Epithelial cell of proximal tubule (primary cell): ENCODE measurements at places on chromosomes 2 and 18. TPM values are rescaled to one million over a fixed set of nuclear protein-coding genes. Genes with fewer than 3 reads are reported as not detected.

The ABCB11 gene
- not detected in 2 replicates for total RNA-seq

The CDK15 gene
- total RNA-seq = 2.3 and 6.4 TPM in 2 replicates

The C2orf78 gene
- not detected in 2 replicates for total RNA-seq

The ABCG5 gene
- total RNA-seq = not detected in 2 replicates

The PIGN gene
- total RNA-seq = 14.3 and 21.4 TPM in 2 replicates

The GATA6 gene
- total RNA-seq = 1.2 and 2.7 TPM in 2 replicates

The SPATA3 gene
- not detected in 2 replicates for total RNA-seq

The LINC00305 gene
- not detected in 2 replicates for total RNA-seq

GRCh38 chr2:70926042-70926441, 9.7 kb upstream of the ATP6V1B1 start:
- DNase-seq = no peak

DNA sequence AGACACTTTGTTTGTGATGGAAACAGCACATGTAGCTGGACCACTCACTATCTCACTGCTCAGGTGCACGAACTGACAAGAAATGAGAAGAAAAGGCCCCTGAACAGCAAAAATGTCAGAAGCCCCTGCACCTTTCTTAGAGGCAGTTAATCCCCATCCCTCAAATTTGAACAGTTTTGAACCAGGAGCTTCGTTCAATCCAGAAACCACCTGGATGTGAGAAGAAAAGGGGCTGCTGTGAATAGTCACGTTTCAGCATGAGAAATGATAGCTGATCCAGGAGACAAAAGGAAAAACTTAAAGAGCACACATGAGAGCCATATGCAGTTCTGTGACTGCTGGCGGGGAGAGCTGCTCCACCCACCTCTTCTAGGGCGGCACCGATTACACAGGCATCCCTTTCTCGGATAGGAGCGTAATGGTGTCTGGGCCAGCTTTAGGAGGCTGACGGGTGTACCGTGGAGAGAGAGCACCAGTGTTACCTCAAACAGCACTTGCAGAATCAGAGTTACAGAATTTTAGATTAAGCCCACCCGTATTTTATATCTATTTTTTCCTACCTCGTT, 117.0 kb upstream of the EML6 start:
- no peak for DNase-seq

DNA sequence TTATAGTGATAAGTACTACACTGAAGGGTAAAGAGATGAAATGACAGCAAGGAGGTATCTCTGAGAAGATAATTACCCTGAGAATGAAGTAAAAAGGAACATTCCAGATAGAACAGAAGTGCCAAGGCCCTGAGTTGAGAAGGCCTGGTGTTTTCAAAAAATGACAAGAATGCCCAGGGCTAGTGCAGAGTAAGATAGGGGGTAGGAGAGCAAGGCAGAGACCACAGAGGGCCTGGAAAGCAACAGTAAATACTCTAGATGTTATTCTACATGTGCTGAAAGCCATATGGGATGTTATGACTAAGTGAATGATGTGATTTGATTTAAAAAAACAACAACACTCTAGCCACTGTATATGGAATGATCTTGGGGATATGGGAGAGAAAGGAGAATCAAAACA, 52.3 kb downstream of the BAZ2B start:
- DNase-seq = no peak

DNA sequence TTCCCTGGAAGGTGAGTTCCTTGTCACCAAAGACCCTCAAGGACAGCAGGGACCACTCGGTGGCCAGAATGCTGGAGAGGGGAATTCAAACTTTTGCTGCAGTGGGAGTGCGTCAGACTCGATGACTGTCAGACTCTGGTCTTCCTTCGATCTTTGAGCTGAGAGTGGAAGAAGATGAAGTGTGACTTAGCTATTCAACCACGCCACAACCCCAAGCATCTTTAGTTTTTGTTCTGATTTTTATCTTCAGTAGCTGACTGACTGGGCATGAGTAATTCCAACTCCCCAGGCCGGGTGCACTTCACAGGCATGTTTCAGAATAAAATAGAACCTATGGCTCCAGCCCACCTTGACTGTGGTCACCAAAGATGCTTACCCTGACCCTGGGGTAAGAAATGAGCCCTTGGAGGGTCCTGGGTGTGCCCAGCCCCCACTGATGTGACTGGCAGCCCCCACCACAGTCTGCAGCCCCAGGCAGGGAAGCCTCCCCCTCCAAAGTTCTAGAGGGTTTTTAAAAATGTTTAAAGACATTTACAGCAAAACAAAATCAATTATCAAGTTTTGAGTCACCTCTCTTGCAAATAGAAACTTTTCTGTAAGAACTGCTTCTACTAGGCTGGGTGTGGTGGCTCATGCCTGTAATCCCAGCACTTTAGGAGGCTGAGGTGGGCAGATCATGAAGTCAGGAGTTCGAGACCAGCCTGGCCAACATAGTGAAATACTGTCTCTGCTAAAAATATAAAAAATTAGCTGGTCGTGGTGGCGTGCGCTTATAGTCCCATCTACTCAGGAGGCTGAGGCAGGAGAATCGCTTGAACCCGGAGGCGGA, 24.9 kb upstream of the YWHAQ start:
- no peak for DNase-seq

DNA sequence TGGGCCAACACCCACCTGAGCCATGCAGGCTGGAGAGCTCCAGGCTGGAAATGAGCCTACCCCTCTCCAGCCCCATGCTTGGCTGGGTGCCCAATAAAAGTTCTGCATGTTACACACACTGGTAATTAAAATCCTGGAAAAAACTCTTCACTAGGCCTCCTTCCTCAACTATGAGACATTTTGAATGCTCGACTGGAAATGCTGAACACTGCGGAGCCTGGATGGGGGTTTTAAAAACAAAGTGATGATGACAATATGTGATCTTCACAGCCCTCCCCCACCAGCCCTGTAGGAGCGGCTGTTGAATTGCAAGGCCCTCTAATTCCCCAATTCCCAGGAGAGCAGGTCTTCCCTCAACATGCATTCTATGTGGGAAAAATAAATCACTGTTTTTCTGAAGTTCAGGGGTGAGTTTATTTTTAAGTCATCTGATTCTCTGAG, 179.2 kb downstream of the TTC32 start:
- no peak for DNase-seq

GRCh38 chr2:47297767-47298425, 105.1 kb upstream of the MSH2 start:
- DNase-seq = no peak

DNA sequence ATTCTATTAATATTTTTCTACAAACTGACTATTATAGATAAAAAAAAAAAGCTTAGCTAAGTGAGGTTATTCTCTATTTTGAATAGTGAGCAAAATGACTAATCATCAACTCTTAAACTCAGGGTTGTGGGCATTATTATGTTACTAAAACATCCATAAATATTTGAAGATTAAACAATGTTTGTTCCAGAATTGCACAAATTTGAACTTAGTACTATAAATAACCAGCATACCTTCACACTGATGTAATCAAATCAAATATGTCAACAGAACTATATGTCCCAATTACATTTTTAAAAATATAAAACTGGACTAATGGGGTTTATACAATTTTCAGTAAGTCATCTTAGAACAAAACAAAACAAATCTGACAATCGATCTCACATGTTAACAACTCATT, 800.9 kb downstream of the LRP1B start:
- no peak for DNase-seq

DNA sequence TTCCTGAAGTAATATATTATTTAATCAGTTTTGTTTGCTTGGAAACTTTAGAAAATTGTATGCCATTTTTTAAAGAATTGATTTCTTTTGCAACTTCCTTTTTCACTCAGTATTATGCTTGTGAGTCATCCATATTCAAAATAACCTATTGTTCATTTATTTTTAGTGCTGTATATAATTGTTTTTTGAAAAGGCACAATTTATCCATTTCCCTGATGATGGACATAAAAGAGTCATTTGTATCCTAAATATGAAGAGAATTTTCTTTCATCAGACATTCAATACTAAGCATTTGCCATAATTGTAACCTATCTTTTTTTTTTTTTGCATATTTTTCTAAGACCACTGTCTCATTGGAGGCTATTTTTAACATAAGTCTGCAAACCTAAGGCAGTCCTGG, 134.1 kb upstream of the SERPINE2 start:
- no peak for DNase-seq

- no peak for DNase-seq
Observed at GRCh38 chr2:128988326-128988725, 669.7 kb upstream of the HS6ST1 start.

DNA sequence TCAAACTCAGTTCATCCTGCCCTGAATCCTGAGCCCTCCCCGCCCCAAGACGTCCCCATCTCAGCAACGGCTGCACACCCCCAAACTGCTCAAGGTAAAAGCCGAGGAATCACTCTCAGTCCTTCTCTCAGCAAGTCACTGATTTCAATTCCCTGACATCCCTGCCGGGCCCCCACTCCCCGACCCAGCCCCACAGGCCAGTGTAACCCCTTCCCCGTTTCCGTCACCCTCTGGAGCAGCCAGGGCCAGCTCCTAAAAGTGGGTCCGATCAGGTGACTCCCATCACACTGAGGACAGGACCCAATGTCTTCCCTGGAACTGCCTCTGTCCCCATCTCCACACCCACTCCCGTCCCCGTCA, 20.5 kb downstream of the SNORC start:
- DNase-seq = no peak

DNA sequence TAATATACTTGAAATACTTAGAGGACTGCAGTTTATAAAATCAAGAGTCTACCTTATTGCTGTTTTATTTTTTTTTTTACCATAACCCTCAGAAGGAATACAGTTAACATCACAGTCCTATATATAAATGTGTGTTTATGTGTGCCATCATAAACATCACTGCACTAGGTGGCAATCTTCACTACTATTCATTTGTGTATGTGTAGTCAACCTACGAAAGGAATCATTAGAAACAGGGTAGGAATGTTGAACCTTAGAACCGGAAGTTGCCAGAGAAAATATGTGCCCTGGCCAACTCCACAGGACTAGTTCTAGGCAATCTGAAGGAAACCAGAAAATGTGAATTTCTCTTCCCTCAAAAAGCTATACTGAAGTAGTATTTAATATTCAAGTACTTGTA, 3.4 kb downstream of the GEN1 start:
- peak; percentile 78 for DNase-seq

DNA sequence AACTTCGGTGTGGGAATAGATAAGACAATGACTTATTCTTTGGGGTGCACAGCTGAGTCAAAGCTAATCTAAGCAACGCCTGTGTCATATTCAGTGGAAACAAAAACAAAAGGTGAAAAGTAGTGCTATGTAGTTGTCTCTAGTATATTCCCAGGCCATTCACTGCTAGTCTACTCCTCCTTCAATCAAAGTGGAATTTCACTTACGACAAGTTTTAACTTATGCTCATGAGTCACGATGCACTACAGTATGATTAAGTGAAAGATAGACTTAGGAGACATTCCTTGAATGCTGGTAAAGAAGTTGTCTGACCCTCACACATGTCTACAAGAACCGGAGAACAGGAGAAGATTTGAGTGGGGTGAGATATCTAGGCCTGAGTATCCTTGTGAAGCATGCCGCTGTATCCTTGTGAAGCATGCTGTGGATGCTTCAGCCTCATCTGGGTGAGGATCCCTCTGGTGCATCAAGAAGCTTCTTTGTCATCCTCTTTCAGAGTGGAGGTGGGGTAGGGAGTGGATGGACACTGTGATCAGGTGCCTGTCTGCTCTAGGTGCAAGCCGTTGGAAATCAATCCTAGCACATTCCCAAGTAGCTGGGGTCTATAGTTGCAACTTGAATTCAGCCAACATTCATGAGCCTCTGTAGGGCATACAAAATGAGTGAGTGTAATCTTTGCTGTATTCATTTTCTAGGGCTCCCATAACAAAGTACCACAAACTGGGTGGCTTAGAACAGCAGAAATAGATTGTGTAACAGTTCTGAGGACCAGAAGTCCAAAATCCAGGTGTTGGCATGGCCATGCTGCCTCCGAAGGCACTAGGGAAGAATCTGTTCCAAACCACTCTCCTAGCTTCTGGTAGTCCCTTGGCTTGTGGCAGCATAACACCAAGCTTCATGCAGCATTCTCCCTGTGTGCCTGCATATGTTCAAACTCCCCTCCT, 173.5 kb upstream of the FN1 start:
- DNase-seq = peak; percentile 16

DNA sequence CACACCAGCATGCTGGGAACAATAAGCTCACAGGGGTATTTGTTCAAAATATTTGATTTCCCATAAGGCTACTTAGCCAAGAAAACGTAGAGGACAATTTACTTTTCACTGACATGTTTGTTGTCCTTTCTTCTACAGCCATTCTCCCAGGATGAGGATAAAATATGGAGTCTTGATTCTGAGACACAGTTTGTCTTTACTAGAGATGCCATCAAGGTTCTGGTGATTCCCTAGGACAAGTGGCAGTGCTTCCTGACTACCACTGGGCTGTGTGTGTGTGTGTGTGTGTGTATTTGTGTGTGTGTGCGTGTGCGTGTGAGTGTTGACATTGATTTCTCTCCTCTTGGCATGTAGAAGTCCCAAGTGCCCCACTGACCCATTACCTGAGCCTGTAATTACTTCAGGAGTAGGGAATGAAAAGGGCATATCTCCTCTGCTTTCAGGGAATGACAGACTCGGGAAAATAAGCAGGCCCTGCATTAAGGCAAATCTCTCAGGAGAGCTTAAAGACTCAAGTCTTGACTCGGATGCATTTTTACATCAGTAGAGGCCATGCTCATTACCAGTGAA, 761.6 kb downstream of the DCC start:
- no peak for DNase-seq

GRCh38 chr2:29269095-29269764, 154.0 kb downstream of the CLIP4 start:
- no peak for DNase-seq

GRCh38 chr2:63658176-63658968, 69.6 kb downstream of the MDH1 start:
- DNase-seq = peak; percentile 67

DNA sequence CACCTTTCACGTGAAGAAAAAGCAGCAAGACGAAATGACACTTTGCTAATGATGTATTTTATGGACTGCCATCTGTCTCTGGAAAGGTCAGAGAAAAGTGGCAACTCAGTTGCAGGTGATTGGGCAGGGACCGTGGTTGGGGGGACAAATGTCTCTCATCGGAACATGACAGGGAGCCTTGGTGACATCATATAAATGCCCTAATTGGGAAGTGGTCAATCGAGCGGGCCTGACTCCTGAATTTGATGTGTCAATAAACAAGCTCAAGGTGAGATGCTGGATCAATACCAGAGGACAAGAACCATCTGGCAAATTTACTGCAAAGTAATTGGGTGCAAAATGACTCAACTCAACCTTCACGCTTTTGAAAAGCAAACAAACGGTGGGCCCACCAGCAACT, 151.9 kb upstream of the SKOR2 start:
- DNase-seq = no peak
